ENCODE measurements at places on chromosomes 6 and 20.

DNA sequence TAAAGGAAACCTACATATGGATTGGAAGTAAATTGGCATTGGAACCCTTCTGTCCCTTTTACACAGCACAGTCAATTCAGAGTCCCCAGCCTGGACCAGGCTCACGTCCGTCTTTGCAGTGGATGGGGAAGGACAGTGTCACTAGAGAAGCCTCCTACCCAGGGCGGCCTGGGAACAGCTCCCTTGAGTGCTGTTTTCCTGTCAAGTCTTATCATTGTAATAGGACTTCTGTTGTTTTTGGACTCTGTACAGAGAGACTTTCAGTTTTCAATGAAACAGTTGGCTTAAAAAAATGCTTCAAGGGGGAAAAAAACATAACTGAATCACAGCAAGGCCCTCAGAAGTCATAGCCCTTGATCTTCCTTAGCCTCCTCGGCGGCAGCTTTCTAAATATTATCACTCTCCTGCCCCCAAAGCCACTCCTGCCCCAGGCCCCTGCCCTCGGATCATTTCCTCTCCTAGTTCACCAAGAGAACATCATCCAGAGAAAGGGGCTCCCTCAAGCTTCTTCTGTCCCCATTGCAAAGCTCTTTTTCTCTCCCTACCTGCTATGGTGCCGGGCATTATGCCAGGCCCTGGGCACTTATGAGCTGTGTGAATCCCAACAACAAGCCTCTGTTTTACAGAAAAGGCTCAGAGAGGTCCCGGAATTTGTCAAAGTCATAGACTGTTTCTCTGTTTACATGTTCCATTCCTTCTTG, 37.8 kb upstream of the CNKSR3 start:
- DNase-seq: no peak

DNA sequence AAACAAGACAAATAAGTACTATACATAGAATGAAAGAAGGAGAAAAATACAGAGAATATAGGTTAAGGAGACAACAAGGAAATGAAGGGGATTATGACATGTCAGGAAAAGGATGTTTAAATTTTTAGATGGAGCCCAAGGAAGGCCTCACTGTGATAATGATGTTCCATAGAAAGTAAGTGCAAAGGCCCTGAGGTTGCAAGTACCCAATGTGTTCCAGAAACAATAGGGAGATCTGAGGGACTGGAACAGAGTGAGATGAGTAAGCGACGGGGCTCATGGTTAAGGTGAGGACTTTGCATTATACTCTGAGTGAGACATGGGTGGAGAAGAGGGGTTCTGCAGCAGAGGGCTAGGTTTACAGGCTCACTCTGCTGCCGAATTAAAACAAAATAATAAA, 122.8 kb upstream of the BCLAF1 start:
- DNase-seq: no peak

DNA sequence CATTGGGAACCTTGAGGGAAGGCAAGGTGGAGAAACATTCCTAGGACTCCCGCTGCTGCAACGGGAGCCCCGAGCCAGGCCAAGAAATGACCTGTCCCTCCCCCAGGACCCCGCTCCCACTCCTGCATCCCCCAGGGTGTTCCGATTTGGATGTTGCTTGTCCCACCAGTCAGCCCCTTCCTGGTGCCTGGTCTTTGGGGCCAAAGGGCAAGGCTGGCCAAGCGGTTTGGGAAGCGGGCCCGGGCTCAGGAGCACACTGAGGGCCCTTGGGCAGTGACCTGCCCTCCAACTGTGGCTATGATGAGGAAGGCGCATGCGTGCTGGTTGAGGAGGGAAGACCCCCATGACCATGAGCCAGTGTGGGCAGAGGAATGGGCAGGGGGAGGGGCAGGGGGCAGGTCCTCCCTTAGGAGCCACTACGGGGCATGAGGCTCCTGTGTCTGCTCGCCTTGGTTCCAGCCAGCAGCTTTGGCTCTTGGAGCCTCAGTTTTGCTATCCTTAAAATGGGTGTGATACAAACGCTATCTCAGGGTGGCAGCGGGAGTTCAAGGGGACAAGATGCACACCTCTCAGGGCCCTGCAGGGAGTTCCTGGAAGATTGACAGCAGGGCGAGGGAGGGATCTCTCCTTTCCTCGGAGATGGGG, 50.4 kb downstream of the RBM38 start:
- DNase-seq: no peak

GRCh38 chr6:1449896-1450295, 60.5 kb downstream of the FOXF2 start:
- DNase-seq: no peak

DNA sequence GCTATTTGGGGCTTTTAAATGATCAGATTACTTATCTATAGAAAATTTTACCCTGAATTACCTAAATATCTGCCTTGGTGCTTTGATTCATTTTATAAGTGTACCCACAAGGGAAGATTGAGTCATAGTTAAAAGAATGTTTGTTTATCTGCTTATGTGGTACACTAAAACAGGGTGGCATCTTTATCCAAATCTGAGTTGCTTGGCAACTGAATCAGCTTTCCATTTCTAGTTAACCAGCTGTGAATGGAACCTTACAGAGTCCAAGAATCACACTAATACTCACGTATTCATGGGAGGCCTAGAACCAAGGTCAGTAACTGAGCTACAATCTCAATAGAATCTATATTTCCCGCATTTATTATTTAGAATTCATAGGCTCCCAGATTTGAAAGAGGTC, 44.0 kb upstream of the CAP2 start:
- no peak for DNase-seq

GRCh38 chr6:163370464-163371117, 43.9 kb upstream of the QKI start:
- DNase-seq: no peak

GRCh38 chr6:16028966-16029365, 99.9 kb upstream of the MYLIP start:
- no peak for DNase-seq

GRCh38 chr6:157997893-157998608, 16.4 kb downstream of the SYNJ2 start:
- DNase-seq: no peak

DNA sequence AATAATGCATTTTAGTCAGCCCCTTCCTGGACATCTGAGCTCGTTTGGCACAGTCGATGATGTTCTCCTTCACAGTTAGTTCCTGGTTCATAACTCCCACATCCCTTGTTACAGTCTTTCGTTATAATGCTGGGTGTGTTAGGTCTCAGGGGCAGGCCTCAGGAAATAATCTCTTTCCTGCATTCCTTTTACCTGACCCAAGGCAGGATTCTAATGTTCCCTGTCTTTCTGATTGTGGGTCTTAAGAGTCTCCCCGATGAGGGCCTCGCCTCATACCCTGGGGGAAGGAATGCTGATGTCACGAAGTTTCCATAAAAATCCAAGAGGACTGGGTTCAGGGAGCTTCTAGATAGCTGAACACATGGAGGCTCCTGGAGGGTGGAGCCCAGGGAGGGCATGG, 104.0 kb upstream of the CARMIL1 start:
- no peak for DNase-seq

- DNase-seq: no peak
These were observed 49.7 kb upstream of the BHLHE23 start for GRCh38 chr20:63056236-63057170.

DNA sequence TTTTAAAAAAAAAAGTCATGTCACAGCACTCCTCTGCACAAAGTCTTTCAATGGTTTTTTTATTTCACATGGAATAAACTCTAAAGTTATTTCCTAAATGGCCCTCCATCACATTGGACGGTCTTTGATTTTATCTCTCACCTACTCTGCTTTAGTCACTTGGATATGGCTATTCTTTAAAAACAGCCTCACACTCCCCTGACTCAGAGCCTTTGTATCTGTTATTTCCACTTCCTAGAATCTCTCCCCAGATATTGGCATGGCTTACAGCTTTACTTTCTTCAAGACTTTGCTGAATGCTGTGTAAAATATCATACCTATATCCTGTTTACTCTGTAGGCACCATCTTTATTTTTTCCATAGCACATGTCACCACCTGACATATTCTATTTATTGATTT, 194.7 kb upstream of the MCHR2 start:
- DNase-seq: no peak

DNA sequence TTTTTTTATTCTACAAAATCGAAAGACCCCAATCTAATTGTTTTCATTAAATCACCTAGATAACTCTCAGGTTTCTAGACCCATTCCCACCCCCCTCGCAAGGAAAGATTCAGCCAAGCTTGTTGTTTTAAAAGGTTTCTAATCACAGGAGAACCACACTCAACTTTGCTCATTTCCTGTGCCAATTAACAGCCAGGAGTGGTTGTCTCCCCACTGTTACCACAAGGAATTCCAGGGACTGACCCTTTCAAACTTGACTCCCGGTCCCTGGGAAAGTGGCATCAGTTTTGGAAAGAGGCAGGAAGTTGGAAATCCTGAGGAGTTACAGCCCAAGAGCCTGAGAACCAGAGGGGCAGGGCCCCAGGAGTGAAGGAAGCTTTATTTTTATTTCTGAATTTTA, 561.3 kb upstream of the JAG1 start:
- DNase-seq: peak; percentile 86

- DNase-seq: no peak
These were observed 4.2 kb downstream of the MAPRE1 start for GRCh38 chr20:32823737-32824588.

DNA sequence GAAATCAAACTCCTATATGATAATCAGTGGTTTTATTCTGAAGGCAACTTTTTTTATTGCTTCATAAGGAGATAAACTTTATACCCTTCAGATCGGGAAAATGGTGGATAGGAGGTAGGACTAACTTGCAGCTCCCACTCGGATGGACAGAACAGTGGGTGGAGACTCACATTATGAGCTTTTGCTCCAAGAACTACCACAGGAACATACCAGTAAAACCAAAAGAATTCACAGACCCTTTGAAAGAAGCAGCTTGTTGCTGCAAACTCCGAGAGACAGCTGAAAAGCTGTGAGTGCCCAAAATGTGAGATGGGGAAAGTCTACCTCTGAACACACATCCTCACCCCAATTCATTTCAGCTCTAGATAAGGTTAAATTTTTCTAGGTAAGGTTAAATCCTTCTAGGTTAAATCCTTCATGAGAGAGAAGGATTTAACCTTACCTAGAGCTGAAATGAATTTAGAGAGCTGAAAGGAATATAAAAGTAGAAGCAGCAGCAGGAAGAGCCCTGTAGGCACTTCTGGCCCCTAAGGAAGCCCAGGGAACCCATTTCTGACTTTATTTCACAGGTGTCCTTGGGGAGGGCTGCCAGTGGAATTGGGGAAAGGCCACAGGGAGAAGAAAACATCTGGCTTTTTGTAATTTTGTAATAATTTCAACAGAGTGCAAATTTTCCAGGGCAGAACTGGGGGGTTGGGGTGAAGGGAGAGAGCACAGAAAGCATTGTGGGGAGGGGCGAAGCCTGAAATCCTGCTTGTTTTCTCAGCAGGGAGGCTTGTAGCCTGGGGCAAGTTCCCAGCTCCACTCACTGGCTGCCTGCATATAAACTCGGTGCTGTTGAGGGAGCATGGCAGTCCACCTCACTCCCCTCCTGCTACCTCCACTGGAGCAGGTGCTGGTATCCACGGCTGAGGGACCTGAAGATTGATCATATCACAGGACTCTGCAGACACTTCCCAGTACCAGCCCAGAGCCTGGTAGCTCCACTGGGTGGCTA, 65.9 kb upstream of the HCRTR2 start:
- no peak for DNase-seq

GRCh38 chr20:62660768-62661167, 18.5 kb downstream of the SLCO4A1 start:
- no peak for DNase-seq

DNA sequence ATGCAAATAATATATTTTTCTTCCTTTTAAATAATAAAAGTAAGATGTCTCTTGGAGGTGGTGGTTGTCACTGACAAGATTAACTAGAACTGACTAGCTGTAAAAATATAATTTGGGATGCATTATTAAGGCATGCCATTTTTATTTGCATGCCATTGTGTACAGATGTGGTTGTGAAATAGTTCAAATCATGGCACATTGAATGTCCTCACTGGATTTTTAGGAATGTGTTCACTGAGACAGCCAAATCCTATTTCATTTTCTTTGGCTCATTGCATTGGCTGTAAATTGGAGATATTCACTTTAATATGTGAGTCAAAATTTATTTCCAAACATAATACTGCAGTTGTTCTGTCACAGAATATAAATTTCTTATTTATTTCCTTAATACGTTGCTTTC, 62.3 kb downstream of the ESR1 start:
- no peak for DNase-seq

DNA sequence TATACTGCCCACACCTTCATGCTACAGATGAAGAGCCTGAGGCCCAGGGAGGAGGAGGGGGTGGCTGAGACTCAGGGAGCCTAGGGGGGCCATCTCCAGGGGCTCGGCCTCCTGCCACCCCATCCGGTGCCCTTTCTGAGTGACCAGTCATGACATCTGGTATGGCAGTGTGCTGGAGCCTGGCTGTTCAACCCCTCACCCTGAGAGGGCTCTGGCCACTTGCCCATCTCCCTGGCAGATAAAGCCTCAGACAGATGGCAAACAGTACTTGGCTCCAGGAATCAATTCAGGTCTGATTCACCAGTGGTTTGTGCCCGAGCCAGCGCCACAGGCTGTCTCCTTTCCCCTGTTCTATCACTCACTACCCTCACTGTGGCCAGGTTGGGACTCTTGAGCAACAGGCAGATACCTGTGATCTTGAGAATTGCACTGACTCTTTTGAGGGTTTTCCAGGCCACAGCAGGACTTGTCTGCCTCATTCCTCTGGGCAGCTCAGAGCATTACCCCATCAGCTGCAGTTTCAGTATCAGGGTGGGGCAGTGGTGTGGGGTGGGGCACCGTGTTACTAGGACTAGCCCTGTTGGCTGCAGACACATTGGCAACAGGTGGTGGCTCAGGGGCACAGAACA, 22.8 kb downstream of the SRSF3 start:
- DNase-seq: no peak

- DNase-seq: peak; percentile 64
These were observed 2.0 kb upstream of the SLC29A1 start for GRCh38 chr6:44221291-44221960.

GRCh38 chr6:11460001-11460668, 77.4 kb upstream of the TMEM170B start:
- no peak for DNase-seq

DNA sequence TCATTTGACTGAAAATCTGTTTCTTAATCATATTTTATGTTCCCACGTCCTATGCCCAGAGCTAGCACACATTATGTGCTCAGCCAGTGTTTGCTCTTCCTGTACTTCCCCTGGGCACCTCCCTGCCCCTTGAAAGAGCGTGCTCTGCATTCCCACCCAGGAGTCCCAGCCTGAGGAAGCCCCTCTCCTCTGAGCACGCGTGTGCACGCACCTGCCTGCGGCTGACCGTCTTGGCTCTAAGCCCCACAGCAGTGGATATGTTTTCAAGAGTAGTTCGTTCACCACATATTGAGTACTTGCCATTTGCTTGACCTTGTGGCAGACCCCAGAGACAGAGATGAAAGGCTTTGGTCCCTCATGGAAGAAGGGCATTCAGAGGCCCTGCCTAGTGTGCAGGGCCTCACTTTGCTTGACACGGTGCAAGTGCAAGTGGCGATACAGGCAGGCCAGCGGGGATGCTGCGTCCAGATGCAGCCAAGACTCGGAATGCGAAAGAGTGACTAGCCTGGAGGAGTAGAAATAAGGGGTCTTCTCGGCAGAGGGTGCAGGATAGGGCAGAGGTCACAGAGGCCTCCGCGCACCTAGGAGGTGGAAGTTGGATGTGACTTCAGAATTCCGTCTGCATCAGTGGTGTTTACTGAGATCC, 14.1 kb downstream of the SYNDIG1 start:
- no peak for DNase-seq

Data from kidney epithelial cell (primary cell).